ENCODE measurements at places on chromosomes 16 and 17. TPM values are rescaled to one million over a fixed set of nuclear protein-coding genes. Genes with fewer than 3 reads are reported as not detected.
A peak's percentile ranks its signal among the peaks of the same experiment; 100 is the strongest.

DNA sequence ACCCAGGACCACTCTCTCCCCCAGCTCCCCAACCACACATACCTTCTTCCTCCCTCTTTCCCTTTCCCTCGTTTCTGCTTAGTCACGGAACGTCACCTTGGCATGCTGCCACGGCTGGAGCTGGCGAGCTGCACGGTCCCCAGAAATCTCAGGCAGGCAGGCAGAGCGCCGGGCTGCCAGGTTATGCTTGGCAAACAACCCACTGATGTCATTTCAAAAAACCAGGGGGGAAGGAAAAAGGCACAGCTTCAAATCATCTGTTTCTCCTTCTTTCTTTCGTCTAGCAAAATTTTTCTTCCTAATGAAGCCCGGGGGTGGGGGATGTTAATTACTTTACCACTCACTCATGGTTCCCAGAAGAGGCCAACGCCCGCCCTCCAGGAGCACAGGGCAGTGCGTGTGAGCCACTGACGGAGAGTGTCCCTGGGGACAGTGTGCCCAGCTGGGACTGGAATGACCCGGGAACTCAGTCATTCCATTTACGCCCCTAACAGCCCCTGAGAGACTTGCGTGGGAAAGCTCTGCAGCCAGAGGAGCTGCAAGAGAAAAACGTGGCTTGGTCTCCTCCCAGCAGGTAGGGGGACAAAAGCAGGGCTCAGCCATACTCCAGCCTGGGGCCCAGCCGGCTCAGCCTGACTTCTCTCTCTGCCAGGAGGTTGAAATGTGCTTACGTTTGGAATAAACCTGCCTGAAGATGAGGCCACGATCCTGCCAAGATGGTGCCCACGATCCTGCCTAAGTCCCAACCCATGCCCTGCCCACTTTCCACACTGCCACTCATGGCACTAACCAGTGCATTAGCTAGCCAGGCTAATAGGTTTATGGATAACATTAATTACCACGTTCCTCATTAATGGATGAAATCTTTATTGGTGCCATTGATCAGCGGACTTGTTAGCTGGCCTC lies 198.9 kb downstream of the ZFHX3 start:
- DNase-seq, result peak; percentile 91

PRAC2 gene
- not detected for total RNA-seq

CDK5R1 gene
- total RNA-seq, result 0.33 TPM

OMG gene
- total RNA-seq, result 26.8 TPM

DNA sequence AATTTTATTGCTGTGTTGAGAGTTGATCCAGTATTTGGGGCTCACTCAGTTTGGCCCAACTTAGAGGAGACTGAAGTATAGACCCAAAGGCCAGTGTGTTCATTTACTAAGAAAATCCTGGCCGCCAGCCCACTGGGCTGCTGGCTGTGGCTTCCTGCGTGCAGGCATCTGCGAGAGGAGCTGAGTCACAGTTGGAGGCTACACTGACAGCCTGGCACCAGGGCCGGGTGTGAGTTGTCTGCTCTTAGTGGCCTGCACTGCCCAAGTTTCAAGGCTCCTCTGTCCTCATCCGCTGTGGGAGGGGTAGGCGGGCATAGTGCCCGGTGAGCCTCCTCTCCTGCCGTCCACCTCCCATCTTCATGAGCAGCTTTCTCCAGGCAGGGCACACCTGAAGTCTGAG lies 54.2 kb downstream of the PLD6 start:
- DNase-seq, result peak; percentile 92

GRCh38 chr17:45408611-45409421 lies 23.9 kb downstream of the ARHGAP27 start:
- no peak for DNase-seq

DNA sequence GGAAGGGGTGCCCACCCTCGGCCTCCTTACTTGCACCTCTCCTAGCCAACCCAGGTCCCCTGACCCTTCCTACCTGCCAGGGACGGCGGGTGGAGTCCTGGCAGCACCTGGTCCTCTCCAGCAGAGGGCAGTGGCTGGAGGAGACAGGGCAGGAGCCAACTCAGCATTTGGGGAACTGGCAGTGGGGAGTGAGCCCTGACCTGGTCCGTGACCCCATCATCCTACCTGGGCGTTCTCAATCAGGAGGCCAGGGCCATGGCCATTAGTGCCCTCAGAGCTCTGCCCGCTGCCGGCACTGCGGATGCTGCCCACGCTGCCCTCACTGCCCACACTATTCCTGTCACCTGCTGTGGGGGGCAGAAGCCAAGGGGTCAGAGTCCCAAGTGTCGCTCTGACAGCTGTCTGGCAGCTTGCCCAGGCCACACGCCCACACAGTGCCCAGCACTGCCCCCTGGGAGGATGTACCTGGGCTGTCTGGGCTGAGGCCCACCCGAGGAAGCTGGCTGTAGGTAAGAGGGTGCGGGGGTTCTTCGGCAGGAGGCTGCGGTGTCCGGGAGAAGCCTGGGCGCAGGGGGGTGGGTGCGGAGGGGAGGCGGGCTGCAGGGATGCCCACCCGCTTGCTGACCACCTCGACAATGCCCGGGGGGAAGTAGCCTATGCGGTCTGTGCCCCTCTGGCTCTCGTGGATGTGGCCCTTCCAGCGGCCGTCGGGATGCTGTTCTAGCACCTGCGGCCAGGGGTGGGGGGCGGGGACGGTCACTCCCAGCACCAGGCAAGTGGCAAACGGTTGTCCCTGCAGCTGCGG lies 10.8 kb downstream of the CASKIN2 start:
- no peak for DNase-seq

GRCh38 chr17:27241346-27241946 lies 52.5 kb upstream of the WSB1 start:
- DNase-seq, result no peak

GRCh38 chr16:13036600-13036999 lies 135.2 kb downstream of the SHISA9 start:
- DNase-seq, result peak; percentile 22

DNA sequence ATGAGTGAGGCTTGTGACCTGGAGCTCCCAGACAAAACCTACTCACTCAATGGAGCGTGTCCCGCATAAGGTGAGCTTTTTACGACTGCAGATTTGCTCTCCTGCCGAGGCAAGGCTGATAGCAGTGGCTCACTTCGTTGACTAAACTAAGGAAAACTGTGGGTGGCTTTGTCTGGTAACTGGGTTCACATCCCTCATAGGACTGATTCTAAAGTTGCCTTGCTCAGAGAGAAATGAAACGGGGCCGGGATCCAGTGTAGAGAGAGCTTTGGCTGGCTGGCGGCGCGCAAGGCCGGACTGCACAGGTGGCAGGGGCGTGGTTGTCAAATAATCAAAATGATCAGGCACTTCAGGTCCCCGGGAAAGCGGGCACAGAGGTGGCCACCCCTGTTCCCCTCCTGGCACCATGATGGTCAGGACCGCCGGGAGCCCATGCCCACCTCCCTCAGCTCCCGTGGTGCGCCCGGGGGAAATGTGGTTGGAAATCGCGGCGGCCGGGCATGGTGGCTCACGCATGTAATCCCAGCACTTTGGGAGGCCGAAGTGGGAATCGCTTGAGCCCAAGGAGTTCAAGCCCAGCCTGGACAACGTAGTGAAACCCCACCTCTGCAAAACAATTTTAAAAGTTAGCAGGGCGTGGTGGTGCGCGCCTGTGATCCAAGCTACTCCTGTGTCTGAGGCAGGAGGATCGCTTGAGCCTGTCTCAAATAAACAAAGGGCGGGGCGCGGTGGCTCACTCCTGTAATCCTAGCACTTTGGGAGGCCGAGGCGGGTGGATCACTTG lies 26.6 kb upstream of the OR1F1 start:
- DNase-seq, result no peak

- DNase-seq, result no peak
These were observed 331 bp upstream of the ZNF287 start for GRCh38 chr17:16569358-16569712.

MYL4 gene
- not detected for total RNA-seq

NPW gene
- 0.99 TPM for total RNA-seq

DNA sequence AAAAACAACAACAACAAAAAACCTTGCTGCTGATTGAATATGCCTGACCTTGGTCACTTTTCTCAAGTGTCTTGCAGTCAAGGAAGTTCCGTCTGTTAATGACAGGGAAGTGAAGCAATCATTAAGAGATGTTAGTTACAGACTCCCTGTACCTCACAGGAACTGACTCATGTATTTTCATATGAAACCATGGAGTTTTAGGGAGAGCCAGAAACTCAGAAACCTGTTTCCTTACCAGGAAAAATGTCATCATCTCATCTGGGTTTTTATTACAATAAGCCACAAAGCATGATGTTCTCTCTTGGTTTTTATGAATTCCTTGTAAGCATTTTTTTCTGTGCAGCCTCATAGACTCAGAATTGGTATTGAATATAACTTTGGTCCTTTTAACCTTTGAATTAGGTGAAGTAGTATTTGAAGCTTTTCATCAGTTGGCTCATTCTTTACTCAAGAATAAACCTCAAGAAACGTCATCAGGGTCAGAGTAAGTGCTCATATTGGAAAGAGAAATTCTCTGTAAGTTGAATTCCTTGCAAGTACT lies 10.3 kb downstream of the LYRM1 start:
- peak; percentile 88 for DNase-seq

APRT gene
- total RNA-seq, result 50.3 TPM

SCNN1B gene
- not detected for total RNA-seq

CD300C gene
- not detected for total RNA-seq

DNA sequence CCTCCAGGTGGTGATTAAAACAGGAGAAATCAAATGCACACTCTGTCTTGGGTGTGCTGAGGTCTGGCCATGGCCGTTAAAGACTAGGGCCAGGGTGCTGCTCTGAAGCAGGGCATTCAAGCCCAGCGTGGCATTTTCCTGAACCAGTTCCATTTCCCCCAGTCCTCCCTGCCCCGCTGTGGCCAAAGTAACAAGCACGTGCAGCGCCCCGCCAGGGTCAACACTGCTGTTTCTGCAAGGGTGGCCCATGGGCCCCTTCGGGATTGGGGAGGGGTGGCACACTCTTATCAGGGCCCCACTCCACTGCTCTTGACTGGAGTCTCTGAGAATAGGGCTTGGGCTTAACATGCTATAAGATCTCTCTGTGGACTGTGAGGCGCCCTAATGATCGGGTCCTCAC lies 72.9 kb downstream of the IL21R start:
- no peak for DNase-seq

- DNase-seq, result no peak
These were observed 16.0 kb downstream of the ZNF821 start for GRCh38 chr16:71867939-71868338.

TMEM100 gene
- 2.6 TPM for total RNA-seq

GRCh38 chr16:18841833-18842525 lies 40.6 kb upstream of the ARL6IP1 start:
- no peak for DNase-seq

TBC1D26 gene
- total RNA-seq, result not detected

- DNase-seq, result no peak
These were observed 75.7 kb downstream of the SEC14L1 start for GRCh38 chr17:77216486-77216885.

BEAN1 gene
- not detected for total RNA-seq

NAT9 gene
- total RNA-seq, result 29.0 TPM

GRCh38 chr17:64401941-64402340 lies 11.3 kb upstream of the PECAM1 start:
- no peak for DNase-seq

DNA sequence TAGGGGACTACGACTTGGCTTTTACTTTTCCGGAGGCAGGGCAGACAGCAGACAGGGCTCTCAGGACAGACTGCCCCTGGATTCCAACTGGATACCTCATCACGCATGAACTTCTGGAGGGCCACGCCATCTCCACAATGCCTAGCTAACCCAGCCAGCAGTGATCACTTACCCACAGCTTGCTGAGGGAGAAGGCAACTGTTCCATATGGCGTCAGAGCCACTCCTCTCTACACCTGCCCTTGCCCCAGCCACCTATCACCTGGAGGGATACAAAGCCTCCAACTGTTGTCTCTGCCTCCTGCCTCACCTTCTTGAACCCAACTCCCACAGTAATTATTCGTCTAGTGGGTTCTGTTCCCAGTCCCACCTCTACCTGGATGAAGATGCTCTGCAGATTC lies 8.8 kb downstream of the MYO19 start:
- no peak for DNase-seq

Measured in fibroblast of lung (primary cell).